Fibroblast of gingiva (primary cell): ENCODE measurements at places on chromosomes 5 and 9.

DNA sequence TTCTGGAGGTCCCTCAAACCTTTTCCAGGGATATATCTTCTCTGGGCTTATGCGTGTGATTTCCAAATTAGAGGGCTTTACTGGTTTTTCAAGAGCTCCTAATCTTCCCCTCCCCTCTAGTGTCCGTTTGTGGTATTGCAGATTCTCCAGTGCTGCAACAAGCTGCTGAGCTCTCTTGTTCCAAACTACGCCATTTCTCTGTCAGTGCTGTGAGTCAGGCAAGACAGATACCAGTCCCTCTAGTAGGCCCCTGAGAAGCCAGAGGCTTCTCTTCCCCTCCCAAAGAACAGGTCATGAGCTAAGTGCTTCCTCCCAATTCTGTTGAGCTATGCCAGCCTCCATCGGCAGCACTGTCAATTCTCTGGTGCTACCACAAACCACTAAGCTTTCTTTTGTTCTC lies 149.5 kb downstream of the FANCC start:
- DNase-seq: peak; percentile 83

DNA sequence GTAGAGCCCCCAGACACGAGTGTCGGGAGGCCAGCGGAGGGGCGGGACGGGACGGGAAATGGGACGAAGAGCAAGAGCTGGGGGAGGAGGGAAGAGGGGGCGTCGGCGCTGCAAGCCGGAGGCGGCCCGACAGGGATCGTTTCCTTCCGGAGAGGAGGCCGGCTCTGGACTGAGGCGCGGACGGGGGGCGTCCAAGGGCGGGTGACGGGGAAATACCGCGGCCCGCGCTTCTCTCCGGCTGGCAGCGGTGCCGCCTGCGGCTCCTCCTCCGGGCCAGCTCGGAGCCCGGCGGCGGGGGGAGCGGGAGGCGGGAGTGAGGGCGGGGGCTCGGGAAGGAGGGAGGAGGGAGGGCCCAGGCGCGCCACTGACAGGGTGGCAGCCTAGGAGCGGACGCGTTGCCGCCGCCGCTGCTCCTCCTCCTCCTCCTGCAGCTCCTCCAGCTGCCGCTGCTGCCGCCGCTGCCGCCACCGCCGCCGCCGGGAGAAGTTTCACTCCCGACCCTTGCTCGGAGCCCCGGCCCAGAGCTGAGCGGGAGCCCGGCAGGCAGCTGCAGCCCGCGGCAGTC lies at the start of gene CHSY3:
CHSY3 (plus strand) TSS at position 364 of the 565 bp plus-strand sequence.
- DNase-seq: peak; percentile 93

- no peak for DNase-seq
Observed at GRCh38 chr5:9624196-9624947, 5.8 kb downstream of the TAS2R1 start.

DNA sequence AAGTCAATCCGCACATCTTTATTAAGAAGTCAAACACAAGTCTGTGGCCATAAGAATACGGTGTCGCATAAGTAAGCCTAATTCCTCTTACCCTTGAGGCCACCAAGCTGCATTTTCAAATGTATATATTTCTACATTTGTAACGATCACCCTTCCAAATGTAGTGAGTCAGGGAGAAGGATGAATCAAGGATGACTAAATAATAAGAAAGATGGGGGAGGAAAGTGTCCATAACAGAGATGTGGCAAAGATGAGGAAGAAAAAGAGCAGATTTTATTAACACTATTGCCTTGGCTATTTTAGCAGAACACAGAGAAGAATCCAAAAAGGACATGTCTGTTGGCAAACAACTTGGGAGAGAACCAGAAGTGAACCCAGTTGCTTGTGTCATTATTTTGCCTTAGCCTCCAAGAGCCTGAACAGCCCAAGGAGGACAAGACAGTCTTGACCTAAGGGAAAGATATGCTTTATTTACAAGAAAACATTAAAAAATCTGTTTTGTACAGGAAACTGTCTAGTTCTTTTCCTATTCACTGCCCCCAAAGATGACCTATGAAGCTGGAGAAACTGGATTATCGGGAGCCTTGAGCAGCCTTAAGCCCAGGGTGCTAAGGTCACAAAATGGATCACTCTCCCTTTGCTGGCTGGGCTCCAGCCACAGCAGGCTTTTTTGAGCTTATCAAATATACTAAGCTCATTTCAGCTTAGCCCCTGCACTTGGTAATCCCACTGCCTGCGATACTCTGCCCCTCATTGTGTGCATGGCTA lies 101.5 kb downstream of the PLCXD3 start:
- DNase-seq: peak; percentile 6

- no peak for DNase-seq
Observed at GRCh38 chr5:179227229-179227579, 118.1 kb downstream of the ADAMTS2 start.

GRCh38 chr5:59188419-59189225 lies 605.7 kb downstream of the RAB3C start:
- peak; percentile 66 for DNase-seq

DNA sequence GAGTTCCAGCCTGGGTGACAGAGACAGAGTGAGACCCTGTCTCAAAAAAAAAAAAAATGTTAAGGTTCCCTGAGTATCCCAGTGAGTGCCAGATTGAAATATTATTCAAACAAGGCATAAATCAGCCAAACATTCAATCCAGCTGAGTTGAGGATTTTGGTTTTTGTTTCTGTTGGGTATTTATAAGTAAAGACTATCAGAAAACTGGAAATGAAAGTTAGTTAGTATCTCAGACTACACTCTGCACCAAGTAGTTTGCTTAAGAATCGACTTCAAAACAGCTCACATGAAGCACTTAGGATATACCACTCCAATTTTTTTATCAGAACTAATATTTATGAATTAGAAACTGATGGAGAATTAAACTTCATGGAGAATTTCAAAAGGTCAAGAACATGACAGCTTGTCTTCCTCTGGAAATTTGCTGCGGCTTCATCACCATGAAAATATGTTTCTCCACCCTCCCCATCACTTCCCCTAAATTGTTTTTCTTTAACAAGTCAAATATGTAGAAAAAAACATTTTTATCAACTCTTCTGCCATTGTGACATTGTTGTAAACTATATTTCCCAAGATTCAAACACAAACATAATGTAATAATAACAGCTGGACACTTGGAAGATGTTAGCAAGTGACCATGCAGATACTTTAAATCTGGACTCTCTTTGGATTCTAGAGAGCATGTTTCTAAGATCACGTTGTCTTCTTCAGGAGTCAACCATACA lies 110.0 kb upstream of the PTGER4 start:
- DNase-seq: peak; percentile 40

DNA sequence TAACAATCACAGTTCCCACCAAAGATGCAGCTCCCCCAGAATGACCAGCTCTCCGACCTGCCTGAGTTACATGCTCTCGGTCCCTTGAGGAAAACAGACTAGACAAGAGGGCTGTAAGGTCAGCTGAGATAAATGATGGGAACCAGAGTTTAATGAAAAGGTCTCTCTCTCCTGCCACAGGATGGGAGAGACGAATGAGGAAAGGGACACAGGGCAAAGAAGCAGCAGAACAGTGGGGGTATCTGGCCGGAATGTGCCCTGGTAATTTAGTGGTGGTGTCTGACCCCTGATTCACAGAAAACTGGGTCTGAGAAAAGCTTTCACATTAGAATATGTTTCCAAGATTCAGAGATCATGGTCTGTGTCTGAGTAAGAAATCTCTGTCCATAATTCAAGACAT lies 118.5 kb downstream of the BRINP1 start:
- DNase-seq: no peak

DNA sequence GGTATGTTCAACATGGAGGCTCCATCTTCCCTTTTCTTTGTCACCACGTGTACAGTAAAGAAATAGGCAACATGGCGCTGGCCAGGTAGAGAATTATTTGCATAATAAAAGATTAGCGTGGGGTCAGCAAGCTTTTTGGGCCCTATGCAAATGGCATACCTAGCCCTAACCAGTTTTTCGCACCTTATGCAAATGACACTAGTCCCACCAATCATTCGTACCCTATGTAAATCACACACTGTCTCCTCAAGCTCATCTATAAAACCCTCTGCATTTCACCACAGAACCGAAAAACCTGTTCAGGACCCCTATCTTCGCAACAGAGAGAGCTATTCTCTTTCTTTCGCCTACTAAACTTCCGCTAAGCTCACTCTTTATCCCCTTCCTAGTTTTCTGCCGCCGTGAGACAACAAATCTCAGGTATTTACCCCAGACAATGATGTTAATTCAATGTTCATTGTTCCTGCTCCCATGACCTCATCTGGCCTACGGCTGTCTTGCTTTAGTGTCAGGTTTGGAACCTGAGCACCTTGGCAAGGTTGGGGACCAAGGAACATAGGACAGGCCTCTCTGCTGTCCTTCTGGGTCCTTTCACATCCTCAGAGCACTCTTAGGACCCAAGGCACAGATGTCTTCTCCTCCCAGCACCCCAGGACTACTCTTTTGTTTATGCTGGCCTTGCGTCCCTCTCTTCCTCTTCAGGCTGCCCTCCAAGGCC lies 180.7 kb upstream of the RAI14 start:
- no peak for DNase-seq

DNA sequence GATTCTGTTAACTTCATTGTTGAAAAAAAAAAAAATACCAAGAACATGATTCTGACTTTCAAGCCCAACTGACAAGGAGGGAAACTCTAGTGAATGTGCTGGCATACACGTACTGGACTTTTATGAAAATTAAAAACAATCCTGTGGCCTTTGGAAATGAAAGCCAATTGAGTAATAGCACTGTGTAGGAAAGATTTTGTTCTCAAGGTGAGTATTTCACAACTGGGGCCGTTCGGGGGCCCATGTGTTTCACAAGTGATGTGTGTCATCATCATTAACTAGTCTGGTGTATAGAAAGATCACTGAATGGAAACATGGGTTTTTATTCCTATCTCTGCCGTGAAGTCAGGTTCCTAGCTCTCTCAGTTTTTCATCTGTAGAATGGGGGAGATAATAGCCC lies 605.0 kb upstream of the CLINT1 start:
- peak; percentile 92 for DNase-seq

DNA sequence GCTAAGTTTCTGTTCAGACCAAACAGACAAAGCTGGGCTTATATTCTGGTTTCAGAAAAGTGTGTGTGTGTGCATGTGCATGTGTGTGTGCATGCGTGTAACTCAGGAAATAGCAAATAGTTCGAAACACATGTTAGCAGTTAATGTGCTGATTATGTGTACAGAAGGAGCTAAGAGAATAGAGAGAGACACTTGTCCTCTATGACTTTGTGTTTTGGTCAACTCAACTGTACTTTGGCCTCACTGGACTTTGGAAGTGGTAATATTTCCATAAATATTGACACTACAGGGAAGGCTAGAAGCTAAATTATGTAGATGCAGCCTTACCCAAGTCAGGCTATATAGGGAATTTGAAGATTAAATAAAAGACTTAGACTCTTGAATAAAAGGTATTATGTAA lies 155.5 kb downstream of the RAB3C start:
- no peak for DNase-seq
